Fibroblast of skin of right biceps (primary cell): ENCODE measurements at places on chromosomes 13 and 19.

DNA sequence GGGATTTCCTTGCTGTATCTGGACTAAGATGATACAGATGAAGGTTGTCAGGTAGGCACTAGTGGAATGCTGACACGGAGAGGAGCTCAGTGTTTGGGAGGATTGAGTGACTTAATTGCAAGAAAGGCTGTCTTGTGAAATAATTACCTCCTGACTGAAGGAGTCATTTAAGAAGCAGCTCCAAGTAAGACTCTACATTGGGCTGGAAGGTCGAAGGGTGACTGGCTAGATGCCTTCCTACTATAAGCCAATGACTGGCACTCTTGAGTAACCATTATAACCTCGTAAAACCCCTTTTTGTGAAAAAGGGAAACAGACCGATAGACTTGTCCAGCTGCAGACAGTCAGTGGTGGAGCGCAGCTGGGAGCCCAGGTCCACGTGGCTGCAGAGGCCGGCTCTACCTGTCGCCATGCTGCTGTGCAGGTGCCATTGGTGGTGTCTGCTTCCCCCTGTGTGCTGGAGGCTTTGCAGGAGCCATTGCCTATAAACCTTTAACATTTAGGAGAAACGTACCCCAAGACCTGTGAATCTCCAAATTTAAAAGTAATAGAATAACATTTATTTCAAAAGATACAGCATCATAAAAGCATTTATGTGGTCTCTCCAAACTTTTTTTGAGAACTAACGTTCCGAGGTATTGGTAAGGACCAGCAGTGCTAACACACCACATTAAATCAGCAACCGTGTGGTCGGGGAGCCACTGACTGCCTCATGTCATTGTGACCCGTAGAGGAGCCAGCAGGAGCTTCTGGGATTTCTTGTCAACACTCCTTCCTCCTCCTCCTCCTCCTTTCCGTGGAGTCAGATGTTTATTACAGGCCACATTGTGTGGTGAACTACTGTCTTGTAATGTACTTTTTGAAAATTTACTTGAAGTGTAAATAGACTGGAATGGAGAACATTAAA, 80.4 kb upstream of the TEX29 start:
- no peak for DNase-seq

DNA sequence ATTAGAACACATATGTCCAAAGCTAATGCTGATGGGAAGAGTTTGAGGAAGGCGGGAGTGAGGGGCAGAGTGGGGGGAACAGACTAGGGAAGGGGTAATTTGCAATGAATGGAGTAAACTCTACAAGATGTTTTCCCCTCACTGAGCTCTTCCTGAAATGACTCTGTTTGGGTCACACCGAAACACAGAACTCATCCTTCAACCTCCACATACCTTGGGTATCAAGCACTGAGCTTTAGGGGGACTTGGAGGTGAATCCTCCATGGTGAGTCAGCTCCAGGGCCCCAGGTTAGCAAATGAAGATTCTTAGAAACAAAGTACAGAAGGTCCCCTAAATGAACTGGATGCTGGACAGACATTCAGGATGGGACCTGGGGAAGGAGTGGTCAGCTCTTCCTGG, 1.3 kb upstream of the SIGLEC10 start:
- DNase-seq = no peak

DNA sequence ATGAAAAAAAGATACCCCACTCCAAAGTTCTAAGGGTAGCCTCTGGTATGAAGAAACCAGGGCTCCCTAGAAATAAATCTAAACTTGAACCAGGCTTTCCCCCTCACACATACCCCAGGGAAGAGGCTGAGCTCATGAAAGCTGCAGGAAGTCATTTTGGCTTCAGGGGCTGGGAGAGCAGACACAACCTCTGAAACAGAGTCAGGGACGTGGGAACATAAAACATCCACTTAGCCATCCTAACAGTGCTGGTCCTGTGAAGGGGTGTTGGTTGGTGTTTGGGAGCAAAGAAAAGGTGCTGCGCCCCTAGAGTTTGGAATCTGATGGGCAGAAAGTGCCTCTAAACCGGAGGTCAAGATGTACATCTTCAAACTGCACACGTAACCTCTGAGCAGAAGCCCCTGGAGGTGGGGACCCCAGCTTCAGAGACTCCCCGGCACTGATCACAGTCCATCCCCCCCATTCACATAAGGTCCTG, 15.8 kb downstream of the RAB3D start:
- DNase-seq = no peak

- DNase-seq = peak; percentile 97
Observed at GRCh38 chr13:46296115-46296822, 84.5 kb downstream of the LRRC63 start.

- DNase-seq = peak; percentile 16
Observed at GRCh38 chr19:17775245-17775927, 19.6 kb upstream of the B3GNT3 start.

DNA sequence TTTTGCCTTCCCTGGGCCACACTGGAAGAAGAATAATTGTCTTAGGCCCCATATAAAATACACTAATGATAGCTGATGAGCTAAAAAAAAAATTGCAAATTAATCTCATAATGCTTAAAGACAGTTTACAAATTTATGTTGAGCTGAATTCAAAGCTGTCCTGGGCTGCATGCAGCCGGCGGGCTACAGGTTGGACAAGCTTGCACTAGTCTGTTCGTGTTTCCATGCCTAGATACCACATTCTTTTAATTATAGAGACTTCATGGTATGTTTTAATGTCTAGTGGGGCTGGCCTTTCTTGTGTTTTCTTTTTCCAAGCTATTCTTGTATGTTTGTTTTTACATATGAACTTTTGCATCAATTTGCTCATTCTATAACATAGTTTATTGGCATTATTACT, 90.6 kb downstream of the SGCG start:
- DNase-seq = no peak

DNA sequence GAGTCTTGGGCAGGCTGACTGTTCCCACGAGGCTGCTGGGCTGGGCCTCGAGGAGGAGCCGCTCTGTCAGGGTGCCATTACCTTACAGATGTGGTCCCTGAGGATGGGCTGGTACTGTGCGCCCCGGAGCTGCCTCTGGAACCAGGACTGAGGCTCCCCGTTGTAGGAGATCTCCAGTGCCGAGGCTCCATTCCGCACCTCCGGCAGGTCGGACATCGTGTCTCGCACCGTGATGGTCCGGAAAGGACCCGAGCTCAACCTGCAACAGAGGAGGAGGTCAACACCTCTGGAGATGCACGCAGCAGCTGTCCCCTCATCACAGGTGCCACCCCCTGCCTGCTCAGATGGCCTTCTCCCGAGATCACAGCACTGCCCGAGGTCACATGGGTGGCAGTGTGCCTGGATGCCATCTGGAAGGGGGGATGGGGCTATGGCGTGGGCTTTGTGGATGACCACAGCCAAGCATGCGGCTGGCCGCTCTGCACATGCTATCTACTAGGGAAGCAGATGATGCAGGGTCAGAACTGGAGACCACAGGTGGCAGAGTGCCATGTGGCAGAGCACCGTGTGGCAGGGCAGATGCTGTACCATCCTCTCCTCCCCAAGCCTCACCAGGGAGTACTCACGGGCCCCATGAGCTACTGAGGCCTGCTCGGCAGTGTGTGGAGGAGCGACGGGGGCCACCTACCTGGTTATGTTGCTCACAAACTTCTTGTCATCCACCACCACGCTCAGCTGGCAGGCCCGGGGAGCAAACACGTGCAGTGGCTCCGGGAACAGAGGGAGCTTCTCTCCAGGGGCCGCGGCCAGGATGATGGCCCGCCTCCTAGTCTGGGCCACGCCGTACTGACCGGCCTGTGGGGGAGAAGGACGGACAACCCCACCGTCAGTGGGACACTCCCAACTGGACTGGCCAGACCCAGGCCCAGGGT, 18.3 kb upstream of the EIF3G start:
- DNase-seq = no peak

DNA sequence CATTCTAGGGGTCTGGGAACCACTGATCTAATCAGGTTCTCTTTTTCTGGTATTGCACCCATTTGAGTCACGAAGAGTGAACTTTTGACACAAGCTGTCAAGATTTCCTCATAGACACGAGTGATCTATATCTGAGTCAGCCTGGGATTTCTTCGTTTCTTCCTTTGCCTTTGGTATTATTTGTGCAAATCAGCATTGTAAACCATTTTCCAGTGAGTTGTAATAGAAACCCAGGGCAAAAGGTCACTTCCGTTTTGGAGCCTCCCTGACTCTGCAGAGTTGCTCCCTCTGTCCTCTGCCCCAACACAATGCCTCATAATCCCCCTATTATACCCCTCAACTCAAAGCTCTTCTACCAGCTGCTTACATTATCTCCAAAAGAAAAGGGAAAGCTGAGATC, 615.1 kb downstream of the EFNB2 start:
- DNase-seq = peak; percentile 81

DNA sequence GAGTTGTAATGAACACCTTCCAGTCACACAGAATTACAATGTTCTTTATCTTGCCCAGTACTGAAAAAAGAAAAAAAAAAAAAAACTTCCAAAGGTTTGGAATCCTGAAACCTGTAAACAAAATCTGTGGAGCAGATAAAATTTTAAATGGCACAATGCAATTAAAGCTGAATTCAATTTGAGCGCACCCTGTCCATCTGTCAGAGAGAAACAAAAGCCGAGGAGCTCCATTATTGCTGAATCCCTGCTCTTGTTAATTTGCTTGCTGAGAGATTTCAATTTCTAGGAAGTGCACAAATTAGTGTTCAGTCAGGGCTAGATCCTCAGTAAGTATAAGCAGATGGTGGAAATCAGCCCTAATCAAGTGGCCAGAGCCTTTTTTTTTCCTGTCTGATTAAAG, 65.2 kb downstream of the DACH1 start:
- DNase-seq = no peak

GRCh38 chr19:4676955-4677731, 7.0 kb upstream of the MYDGF start:
- peak; percentile 35 for DNase-seq

GRCh38 chr13:50783066-50783465, 60.4 kb downstream of the DLEU7 start:
- no peak for DNase-seq

DNA sequence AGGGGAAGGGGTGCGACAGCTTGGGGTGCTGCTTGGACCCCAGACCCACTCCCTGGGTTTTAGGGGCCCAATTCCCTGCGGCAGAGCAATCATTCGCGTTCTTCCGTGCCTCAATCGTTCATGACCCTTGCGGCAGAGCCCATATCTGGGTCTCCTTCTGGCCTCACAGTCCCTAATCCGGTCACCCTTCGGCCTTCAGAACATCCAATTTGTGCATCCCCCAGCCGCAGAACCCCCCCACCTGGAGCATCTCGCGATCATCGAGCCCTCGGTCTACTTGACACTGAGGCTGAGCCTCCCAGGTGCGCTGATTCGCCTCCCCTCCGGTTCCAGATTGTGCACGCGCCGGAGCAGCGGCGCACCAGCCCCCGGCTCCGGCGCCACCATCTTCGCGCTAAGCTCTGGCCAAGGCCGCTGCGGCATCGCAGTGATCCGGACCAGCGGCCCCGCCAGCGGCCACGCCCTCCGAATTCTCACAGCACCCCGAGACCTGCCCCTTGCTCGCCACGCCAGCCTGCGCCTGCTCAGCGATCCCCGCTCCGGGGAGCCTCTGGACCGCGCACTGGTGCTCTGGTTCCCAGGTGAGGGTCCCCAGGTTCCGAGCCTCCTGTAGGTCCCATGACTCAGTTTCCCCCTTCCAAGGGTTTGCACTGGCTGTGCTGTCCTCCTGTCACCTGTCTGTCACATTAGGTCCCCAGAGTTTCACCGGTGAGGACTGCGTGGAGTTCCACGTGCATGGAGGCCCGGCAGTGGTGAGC, 501 bp downstream of the GTPBP3 start:
- no peak for DNase-seq

- DNase-seq = peak; percentile 31
Observed at GRCh38 chr19:10863107-10863717, 8.1 kb upstream of the CARM1 start.

DNA sequence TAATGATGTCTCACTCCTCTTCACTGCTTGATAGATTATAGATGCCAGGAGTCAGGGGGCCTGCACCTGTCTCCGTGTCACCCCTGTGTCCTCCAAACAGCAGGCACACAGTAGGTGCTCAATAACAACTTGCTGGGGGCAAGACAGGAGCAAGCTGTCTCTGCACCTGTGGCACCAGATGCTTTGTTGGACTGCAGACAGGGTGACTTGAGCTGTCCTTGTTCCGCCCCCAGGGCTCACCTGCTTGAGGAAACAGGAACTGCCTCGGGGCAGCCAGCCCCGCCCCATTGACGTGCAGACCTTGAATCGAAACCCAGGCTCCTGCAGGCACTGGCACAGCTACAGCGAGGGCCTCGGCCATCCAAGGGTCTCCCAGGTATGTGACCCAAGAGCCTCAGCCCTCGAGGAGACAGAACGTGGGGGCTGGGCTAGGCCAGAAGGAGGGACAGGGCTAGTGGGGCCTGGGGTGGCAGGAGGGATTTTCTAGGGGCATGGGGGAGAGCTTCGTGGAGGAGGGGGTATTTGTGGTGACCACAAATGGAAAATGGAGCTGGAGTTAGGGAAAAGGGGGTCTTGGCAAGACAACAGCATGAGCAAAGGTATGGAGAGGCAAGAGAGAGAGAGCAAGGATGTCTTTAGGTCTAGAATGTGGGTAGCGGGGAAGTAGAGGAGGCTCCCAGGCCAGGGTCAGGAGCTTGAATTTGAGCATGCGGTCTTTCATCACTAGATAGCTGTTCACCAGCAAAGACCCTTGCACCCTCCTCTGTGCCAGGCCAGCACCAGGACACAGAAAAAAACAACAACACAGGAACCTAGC, at the start of gene HSH2D:
TSS of gene HSH2D (plus strand) at position 287 of the 817 bp plus-strand sequence. CDS start 5,066 bp downstream, outside the sequence.
- no peak for DNase-seq

DNA sequence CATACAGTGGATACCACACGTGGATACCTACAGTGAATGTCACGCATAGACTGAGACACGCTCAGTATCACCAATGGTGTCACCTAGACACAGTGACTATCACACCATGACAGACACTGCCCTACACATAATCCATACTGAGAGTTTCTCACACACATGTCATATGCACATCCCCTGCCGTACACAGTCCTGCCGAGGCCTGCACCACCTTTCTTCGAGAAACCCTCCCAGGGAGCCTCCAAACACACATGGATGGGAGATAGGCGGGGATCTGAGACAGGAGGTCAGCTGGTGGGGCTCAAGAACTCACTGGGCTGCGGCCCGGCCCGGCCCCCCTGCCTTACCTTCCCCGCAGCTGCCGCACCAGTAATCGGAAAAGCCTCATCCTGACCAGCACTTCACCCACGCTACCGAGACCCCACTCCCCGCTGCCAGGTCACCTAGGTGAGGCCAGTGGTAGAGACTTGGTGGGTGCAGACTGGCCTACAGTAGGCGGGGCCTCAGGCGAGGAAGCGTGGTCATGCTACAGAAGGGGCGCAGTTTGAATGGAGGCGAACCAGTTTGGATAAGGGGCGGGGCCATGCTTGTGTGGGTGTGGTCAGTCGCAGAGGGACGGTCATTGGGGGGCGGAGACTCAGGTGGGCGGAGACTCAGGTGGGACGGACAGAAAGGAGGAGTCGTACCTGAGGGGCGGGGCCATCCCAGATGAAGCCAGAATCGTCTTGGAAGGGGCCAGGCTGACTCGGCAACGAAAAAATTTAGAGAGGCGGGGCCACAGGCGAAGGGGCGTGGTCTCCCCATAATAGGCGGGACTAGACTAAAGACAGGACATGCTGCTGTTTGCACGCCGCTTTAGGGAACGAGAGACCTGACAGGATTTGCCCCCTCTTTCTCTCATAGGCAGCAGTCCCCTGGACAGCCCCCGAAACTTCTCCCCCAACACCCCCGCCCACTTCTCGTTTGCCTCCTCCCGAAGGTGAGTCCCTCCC, 2.1 kb downstream of the MAST1 start:
- DNase-seq = peak; percentile 81
